ENCODE measurements at places on chromosomes 2 and 18.

- no peak for DNase-seq
These were observed 291.5 kb downstream of the SLC4A3 start for GRCh38 chr2:219918944-219919343.

DNA sequence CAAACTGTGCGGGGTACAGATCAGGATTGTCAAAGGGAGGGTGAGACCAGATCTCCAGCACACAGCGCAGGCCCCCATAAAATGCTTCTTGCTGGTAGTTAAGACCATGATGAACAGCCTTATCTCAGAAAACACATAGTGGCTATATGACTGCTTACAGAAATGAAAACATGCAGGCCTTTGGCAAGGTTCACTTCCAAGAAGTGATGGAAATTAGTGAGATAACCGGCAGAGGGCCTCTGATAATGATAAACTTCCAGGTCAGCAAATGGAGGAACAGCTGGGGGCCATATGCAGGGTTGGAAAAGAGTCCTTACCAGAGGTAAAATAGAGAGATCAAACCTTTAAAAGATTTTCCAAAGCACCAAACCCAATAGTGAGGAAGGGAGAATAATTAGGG, 46.6 kb downstream of the CFAP221 start:
- DNase-seq: no peak

DNA sequence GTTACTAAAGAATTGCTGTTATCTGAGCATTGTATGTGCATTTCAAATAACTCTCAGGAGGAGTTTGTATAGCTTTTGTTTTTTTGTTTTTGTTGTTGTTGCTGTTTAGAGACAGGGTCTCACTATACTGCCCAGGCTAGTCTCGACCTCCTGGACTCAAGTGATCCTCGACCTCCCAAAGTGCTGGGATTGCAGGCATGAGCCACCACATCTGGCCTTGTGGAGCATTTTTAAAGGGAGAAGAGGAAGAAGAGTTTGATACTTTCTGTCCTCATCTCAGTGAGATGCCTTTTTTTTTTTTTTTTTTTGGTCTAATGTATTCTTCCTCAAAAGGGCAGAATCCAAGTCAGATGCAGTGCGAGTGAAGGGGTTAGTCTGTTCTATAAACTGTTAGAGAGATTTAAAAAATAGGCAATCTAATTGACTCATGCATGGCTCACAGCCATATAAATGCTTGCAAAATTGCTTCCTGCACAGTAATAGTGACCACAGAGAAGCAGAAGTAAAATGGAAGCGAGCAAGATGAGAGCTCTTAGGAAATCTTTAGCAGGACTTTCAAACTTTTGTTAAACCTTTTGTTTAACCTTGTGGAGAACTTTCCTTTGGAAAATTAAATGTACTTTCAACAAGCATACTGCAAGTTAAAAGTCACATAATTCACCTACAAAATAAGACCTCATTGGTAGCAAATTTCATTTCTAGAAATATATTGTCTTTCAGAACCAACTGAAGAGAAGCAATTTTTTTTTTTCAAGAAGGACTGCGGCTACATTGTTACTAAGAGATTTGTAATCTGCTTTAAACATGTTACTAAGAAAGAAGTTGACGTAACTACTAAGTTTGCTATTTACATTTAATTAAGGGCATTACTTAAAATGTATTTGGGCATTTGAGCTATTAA, 52.3 kb upstream of the ROCK1 start:
- DNase-seq: peak; percentile 33

DNA sequence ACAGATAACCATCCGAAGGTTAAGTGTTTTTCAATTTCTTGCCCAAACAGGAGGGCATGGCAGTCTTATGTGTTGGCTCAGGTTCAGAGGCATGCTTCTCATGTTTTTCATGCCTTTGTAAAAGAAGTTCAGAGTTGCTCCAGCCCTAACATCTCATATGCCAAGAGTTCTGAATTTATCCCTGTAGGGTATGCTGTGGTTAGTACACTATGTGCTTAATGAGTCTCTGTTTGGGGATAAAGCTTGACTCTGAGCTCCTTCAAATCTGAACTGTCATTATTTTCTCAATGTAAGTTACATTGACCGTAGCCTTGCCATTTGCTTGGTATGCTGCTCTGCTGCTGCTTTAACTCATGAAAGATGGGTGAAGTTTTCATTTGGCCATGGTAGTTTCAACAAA, 67.9 kb upstream of the PNPT1 start:
- no peak for DNase-seq

DNA sequence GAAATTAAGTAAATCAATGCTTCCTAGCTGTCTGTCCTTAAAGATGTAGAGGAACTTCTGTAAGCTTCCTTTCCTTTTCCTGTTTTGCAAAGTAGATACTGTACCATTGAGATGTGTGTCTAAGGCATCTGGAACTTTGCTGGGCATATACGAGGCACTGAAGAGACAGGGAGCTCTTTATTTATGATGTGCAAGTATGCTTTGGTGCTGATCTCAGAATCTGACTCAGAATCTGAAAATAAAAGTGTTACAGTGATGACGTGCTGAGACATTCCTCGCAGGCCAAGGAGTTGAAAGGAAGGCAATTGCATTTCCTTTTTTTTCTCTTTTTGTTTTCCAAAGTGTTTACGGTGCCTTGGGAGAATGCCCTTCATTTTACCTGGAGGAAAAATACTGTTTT, 230.9 kb upstream of the RGPD4 start:
- no peak for DNase-seq

All from muscle of back (tissue), 13 donors.